NCI-H1105 (cell line): ENCODE measurements at places on chromosomes 2 and 18.

DNA sequence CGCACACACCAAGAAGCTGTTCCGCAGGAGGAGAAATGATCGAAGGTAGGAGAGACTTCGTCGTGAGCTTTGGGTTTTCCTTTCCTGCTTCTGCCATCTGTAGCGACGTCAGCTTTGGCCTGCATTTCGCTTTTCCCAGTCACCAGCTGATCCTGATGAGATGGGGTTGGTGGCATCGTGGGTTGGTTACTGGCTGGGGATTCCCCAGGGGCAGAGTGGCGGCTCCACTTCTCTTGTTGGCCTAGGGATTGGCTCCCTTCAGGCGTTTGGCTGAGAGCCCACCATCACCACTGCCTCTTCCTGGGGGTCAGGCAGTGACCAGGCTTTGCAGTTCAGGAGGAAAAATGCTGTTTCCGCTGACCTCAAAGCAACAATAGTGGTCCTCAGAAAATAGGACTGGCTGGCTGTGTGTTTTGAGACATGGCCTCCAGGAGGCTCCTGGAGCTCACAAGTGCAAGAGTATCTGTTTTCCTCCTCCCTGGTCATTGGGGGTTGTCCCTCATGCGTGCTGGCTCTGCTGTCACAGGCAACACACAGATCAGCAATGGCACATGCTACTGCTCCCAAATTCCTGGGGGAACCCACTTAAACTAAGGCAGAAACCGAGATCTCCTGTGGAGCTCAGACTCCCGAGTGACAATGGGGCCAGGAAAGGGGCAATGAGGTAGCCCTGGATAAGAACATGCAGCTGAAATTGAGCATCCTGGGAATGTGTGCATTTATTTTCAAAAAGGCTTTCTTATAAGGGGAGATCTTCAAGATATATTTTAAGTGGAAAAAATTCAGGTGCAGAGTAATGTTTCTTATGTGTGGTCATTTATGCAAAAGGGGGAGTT, 173.0 kb downstream of the CTIF start:
- DNase-seq = peak; percentile 0

- DNase-seq = peak; percentile 24
Observed at GRCh38 chr2:4762951-4763376, 929.2 kb upstream of the SOX11 start.

- DNase-seq = no peak
Observed at GRCh38 chr2:85905891-85906290, 17.1 kb upstream of the ST3GAL5 start.

GRCh38 chr2:65353927-65354326, 78.5 kb downstream of the SPRED2 start:
- no peak for DNase-seq

DNA sequence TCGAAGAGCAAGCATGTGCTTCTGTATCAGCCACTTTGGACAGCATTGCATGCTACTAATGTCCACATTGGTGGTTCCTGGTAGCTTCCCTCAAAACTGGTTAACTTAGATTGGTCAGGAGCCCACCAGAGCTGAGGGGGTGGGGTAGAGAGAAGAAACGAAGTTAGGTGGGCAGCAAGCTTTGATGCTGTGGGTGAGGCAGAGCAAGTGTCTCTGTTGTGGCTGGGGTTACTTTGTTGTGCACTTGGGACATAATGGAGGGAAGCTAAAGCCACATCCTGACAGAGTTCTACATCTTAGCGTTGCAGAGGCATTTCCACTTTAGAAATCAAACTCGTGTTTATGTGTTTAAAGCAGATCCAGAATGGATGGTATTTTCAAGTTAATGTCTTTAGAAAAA, 82.7 kb downstream of the FAM168B start:
- no peak for DNase-seq

DNA sequence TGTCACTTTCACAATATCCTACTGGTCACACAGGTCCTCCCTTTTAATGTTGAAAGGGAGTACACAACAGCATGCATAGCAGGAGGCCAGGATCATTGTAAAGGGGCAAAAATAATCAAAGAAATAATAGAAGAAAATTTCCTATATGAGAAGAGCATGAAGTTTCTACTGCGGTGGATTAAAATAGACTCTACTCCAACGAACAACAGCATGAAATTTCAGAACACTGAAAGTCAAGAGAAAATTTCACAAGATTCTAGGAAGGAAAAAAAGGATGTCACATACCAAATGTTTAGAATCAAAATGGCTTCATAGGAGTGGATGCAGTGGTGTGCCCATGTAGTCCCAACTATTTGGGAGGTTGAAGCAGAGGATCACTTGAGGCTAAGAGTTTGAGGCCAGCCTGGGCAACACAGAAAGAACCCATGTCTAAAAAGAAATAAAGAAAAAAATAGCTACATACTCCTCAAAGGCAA, 72.0 kb upstream of the EPAS1 start:
- DNase-seq = no peak

- no peak for DNase-seq
Observed at GRCh38 chr2:230805353-230806017, 59.3 kb upstream of the ITM2C start.
